ENCODE measurements at places on chromosomes 7 and 10. TPM values are rescaled to one million over a fixed set of nuclear protein-coding genes. Genes with fewer than 3 reads are reported as not detected.

- DNase-seq: no peak
These were observed 132.7 kb upstream of the KCNMA1 start for GRCh38 chr10:77770081-77770867.

GRCh38 chr7:146864644-146865043, 748.0 kb downstream of the CNTNAP2 start:
- DNase-seq: no peak

DNA sequence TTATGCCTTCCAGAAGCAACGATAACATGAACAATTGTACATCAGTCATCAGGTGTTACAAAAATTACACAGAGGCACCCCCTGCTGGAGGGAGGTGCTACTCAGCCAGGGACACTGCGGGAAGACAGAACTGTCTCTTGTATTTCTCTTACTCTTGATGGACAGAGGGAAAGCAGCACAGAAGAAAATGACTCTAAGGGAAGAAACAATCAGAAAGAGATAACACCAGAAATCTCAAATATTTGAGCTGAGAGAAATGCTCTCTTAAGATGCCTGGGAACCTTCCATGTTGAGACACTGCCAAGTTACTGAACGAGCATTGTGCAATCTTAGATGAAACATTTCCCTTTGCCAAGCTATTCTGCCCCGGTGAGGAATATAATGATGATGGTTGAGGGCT, 227.6 kb upstream of the NPSR1 start:
- DNase-seq: no peak

GRCh38 chr10:75971402-75972211, 540.2 kb downstream of the LRMDA start:
- DNase-seq: no peak

Gene CYP26C1
- 1.6 TPM for total RNA-seq

DNA sequence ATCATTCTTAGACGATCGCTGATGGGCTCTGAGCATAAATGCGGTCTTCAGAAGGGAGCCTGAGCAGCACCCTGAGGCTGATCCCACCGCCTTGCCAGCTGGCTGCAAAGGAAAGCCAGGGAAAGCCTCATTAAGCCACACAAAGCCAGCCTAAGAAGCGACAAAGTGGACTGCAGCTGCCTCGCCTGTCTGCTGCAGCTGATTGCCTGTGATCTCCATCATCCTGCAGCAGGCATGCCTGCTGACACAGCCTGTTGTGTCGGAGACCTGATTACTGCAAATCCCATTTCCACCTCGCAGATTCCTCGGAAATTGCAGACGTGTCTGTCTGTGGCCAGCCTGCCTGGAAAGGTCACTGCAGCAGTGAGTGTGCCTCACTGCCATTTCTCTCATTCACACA, 1087.0 kb upstream of the AUTS2 start:
- DNase-seq: no peak

Gene TECTB
- total RNA-seq: not detected

GRCh38 chr10:51894771-51895578, 195.6 kb upstream of the CSTF2T start:
- no peak for DNase-seq

Gene ANKRD30A
- 0.29 TPM for total RNA-seq

Gene COL17A1
- 0.85 TPM for total RNA-seq

GRCh38 chr10:67476201-67476600, 219.8 kb downstream of the CTNNA3 start:
- no peak for DNase-seq

- no peak for DNase-seq
These were observed 71.9 kb upstream of the CC2D2B start for GRCh38 chr10:95835911-95836310.

DNA sequence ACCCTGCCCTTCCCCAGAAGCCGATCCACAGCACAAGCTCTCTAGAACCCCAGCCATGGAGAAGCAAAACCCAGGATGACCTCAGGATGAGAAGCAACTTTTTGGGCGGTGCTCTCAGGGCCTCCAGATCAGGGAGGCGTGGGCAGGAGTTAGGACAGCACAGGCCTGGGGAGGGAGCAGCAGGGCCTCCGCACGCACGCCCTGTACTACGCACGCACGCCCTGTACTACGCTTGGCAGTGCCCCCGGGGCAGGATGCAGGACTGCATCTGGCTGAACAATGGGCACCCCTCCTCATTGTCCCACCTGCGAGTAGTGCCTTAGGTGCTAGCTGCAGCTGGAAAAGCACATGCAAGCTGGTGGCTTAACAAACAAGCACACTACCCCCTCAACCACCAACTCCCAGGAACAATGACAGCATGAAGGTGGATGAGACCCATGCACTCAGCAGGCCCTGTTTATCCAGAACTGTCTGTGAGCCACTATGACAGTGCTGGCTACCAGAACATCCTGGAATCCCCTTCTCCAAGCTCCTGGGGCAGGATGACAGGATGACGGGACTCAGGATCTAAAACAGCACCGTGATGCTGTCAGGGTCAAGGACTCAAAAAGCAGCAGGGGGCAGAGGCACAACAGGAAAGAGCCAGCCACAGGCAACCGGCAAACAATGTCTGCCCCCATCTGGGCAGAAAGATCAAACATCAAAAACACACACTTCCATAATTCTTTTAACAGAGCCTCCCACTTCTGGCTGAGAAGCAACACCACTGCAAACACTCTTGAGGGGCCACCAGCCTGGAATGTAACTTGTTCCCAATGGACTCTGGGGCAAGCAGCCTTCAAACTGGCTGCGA, 11.8 kb downstream of the PODXL start:
- no peak for DNase-seq
